ENCODE measurements at places on chromosomes 1 and 21. TPM values are rescaled to one million over a fixed set of nuclear protein-coding genes. Genes with fewer than 3 reads are reported as not detected.

- H3K27me3 ChIP-seq, result no peaks in the 10 kb centered on the region
- H3K36me3 ChIP-seq, result no peaks in the 10 kb centered on the region
- H3K4me1 ChIP-seq, result no peaks in the 10 kb centered on the region
- no peak overlapping the region for H3K27ac ChIP-seq
These were observed 71.0 kb downstream of the NFASC start for GRCh38 chr1:204941421-204942338.

DNA sequence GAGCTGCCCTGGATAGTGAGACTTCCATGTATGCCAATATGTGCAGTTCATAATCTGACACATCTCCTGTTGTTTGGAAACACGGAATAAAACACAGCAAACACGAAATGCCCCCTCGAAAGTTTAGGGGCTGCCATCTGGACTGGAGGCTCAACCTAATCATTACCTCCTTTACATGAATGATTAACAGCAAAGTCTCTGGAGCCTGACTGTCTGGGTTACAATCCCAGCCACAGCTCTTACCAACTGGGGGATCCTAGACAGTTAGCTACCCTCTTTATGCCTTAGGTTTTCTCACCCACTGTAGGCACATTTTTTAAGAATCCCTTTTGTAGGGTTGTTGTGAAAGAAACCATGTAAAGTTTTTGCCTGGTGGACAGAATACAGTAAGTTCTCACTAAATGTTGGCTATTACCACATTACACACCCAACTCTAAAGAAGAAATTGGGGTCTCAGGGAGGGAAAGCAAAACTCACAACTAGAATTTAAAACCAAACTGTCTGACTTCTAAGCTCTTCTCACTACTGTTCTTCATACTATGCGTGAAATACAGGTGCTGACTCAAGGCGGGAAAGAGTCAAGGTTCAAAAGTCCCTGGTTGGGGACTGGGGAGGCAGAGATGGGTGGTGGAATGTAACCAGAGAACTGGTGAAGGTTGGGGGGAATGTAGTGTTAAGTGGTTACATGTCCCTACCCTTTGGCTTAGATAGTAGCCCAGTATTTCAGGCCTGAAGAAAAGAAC lies 24.2 kb downstream of the CYP4A22 start:
- DNase-seq, result no peak
- H3K27me3 ChIP-seq, result no peaks in the 10 kb centered on the region
- no peak overlapping the region for H3K4me3 ChIP-seq
- H3K36me3 ChIP-seq, result peaks cover 4% of the 10 kb centered on the region

- H3K27me3 ChIP-seq, result no peaks in the 10 kb centered on the region
- no peak for DNase-seq
- H3K36me3 ChIP-seq, result no peaks in the 10 kb centered on the region
- H3K4me1 ChIP-seq, result no peaks in the 10 kb centered on the region
These were observed 10.8 kb upstream of the PIGK start for GRCh38 chr1:77230051-77230450.

GRCh38 chr1:35726450-35727433 lies 8.1 kb upstream of the C1orf216 start:
- no peak overlapping the region for H3K4me3 ChIP-seq
- no peak overlapping the region for H3K27ac ChIP-seq
- peaks cover 6% of the 10 kb centered on the region for H3K36me3 ChIP-seq
- no peaks in the 10 kb centered on the region for H3K4me1 ChIP-seq

Gene TTLL10
- total RNA-seq, result 0.79 TPM

DNA sequence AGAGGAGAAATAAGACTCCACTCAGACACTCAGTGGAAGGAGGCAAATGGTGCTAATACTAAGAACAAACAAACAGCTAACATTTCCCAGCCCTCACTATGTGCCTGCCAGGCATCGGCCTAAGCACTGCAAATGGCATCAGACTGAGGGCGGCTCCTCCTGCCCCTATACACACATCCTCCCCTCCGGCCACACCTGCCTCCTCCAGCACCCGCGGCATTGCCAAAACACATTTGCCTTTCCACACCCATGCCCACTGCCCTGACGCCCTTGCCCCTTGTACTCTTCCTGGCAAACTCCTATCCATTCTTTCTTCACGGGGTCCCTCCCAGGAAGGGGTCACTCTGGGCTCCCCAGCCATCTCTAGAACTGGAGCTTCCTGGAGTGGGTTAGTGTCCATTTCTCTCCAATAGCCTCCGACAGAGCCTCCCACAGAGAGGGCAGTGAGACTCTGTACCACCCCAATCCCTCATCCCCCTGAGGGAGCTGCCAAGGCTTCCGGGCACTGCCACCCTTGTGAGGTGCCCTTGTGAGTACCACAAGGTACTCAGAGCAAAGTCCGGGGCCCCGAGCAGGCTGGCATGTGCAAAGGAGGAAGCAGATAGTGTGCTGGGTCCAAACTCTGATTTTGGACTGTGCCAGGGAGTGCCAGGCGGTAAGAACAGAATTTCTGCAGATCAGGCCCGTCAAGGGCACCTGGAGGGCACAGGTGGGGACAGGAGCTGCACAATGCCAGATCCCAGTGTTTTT lies 959 bp downstream of the AKR7A3 start:
- no peak overlapping the region for H3K27ac ChIP-seq
- peaks cover 7% of the 10 kb centered on the region for H3K36me3 ChIP-seq
- no peaks in the 10 kb centered on the region for H3K4me1 ChIP-seq
- no peaks in the 10 kb centered on the region for H3K27me3 ChIP-seq
- no peak for DNase-seq

Gene WLS
- total RNA-seq, result 0.94 TPM

DNA sequence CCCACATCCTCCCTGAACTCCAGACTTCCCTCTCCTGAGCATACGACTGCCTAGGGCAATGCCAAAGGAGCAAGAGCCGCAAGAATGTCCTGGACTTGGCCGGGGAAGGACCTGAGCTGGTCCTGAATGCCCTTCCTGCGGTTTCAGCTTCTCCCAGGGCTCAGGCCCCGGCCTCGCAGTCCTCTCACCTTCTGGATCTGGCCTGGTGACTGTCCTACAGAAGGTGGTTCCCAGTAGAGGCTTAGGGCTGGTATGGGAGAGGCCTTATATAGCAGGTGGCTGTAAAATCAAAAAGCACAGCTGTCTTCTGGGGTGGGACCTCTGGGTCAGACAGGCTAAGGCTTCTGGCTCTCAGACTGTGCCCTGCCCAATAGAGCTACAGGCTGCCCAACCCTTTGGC lies at the start of gene LYPD8:
TSS of gene LYPD8 (minus strand) at position 243 of the 400 bp plus-strand sequence. CDS start 4,678 bp downstream, outside the sequence.
- no peaks in the 10 kb centered on the region for H3K4me1 ChIP-seq
- no peak within 1 kb of the TSS for H3K4me3 ChIP-seq
- H3K27me3 ChIP-seq, result no peaks in the 10 kb centered on the region
- peaks cover 1% of the 10 kb centered on the region for H3K36me3 ChIP-seq
- DNase-seq, result no peak
- no peak within 1 kb of the TSS for H3K27ac ChIP-seq

GRCh38 chr1:107919953-107920352 lies 45.0 kb downstream of the VAV3 start:
- no peak overlapping the region for H3K4me3 ChIP-seq
- no peak overlapping the region for H3K27ac ChIP-seq
- DNase-seq, result no peak
- no peaks in the 10 kb centered on the region for H3K27me3 ChIP-seq
- no peaks in the 10 kb centered on the region for H3K4me1 ChIP-seq
